D721Med (cell line): ENCODE measurements at places on chromosomes 3 and 15.

DNA sequence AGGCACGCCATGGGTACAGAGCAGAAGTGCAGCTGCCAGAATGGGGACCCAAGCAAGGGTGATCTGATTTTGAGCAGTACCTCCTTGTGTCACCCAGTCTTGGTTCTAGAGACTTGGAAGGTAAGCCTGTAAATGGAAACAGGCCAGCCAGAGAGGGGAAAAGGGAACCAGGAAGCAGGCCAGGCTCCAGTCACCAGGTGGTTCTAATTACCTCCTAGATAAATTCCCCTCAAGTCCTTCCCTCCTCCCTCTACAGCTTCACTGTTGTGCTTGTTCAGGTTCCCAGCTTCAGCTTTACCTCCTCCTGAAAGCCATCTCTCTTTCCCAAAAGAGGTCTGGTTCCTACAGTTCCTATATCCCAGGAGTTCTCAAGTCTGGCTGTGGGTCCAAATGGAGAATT lies 58.8 kb upstream of the SLC7A14 start:
- DNase-seq = no peak

GRCh38 chr3:97927704-97928103 lies 44.5 kb downstream of the RIOX2 start:
- no peak for DNase-seq

DNA sequence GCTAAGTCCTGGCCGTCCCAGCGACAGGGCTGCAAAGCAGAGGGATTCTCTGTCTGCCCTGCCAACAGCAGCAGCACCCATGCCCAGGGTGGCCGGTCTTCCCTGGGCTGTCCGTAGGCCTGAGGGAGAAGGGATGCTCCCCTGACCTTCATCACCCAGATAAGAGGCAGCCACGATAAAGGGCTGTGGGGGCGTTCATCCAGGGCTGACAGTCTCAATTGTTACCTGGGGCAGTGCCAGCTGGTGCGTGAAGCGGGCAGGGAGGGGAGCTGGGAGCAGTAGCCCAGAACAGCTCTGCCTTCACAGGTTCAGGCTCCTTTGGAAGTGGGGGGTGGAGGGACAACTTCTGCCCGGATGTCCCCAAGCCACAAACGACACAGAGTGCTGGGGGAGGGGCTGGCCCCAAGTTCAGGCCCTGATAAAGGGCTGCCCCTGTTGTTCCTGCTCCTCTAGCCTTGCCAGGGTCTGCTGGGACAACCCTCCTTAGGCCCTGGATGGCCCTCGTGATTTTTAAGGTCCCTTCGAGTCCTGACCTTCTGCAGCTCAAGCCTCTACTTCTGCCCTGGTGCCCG lies 94.7 kb downstream of the RAB11A start:
- DNase-seq = no peak

- DNase-seq = no peak
These were observed 95.8 kb upstream of the TGFBR2 start for GRCh38 chr3:30510596-30510995.

DNA sequence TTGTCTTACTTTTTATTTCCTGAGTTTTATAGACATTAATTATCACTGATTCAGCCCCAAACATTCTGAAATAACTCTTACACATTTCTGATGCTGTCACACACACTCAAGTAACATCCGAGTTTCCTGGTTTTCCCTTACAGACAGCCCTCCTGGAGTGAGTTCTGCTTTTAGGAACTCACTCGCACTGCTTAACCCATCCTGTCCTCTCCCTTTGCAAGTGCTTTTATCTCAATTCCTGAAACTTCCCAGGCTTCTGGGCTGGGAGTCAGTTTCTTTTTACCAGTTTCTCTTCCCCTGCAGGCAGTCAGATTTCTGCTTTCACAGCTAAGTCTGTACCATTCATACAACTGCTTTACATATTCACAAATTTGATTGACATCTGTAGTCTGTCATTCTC lies 15.6 kb upstream of the SH3GL3 start:
- no peak for DNase-seq

- DNase-seq = no peak
These were observed 383.6 kb downstream of the LPP start for GRCh38 chr3:188537606-188538005.

GRCh38 chr3:142925140-142925539 lies 36.3 kb upstream of the PCOLCE2 start:
- no peak for DNase-seq

DNA sequence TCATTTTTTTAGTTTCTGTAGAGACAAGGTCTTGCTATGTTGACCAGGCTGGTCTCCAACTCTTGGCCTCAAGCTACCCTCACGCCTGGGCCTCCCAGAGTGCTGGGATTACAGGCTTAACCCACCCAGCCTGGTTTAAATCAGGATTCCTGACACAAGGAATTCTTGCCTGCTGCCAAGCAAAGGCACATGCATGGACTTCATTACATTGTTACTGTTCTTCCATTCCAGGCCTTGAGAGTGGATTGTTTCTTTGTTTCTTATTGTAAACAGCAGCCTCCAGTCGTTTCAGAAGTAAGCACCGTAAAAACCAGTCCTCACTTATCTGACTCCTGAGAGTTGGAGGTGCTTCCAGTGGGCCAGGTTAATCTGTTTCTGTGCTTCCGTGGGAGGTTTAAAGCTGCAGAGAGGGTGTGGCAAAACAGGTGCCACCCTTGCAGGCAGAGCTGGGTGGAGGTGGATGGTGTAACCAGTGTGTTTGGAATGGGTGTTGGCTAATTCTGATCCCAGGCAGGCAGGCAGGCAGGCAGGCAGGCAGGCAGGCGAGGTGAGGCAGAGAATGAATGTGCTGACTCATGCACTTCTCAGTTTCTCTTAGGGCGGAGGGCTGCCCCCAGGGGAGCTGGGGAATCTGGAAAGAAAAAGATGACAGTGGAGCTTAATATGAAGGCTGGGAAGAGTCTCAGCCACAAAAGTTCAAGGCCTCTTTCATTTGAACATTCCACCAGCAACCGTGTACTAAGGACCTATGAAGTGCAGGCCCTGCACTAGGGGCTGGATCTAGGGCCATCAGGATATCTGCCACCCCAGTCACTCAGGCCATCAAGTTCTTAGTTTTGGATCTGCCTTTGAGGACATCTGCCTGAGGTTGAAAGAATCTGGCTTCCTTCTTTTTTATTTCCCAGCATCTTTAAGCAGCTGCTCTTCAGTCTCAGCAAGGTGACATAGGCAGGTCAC lies 37.0 kb upstream of the CDCP1 start:
- DNase-seq = no peak

DNA sequence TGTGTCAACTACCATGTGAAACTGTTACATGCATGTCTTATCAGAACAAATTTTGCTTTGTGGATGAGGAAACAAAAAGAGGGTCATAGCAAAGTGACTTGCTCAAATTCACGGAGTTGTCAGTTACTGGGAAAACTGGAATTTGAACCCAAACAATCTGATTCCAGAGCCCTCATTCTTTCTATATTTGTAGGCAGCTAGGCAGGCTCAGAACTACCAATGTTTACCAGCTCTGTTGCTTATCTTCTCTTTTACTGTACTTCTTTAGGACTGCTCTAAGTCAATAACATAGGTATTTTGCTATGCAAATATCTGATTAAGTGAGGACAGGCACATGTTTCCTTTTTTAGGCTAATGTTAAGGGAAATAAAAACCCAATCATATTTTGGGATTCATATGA lies 450.5 kb downstream of the ZPLD1 start:
- DNase-seq = no peak

GRCh38 chr3:159941038-159942000 lies 47.3 kb upstream of the IL12A start:
- no peak for DNase-seq

GRCh38 chr3:188031121-188031520 lies 122.8 kb upstream of the LPP start:
- DNase-seq = no peak

DNA sequence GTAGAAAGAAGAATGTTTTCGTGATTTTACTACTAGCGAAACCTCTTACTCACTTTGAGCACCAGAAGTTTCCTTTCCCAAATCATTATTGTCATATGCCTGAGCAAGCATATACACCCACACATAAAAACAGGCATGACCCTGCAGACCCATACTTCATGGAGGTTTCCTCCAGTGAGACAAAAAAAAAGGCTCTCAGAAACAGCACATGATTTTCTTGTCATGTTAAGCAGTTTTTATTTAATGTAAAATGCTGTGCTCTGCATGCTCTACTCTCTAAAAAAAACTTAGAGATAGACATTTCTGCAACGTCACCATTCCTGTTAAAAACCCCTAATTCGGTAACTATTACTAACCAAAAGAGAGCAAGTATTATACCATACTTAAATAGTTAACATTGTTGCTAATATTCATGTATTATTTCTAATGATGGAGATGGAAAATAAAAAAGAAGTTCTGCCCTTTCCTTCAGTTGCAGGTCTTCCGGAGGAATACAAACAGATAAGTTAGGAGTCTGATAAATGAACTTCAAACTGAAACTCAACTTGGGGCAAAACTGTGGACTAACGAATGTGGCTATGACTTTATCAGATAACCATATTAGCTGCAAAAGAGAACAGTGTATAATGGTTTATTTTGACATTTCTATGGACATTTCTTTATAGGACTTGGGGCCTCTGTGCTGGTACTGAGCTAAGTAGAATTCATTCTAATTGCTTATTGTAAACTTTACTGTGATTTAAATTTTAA lies 15.9 kb downstream of the CD200R1 start:
- no peak for DNase-seq

DNA sequence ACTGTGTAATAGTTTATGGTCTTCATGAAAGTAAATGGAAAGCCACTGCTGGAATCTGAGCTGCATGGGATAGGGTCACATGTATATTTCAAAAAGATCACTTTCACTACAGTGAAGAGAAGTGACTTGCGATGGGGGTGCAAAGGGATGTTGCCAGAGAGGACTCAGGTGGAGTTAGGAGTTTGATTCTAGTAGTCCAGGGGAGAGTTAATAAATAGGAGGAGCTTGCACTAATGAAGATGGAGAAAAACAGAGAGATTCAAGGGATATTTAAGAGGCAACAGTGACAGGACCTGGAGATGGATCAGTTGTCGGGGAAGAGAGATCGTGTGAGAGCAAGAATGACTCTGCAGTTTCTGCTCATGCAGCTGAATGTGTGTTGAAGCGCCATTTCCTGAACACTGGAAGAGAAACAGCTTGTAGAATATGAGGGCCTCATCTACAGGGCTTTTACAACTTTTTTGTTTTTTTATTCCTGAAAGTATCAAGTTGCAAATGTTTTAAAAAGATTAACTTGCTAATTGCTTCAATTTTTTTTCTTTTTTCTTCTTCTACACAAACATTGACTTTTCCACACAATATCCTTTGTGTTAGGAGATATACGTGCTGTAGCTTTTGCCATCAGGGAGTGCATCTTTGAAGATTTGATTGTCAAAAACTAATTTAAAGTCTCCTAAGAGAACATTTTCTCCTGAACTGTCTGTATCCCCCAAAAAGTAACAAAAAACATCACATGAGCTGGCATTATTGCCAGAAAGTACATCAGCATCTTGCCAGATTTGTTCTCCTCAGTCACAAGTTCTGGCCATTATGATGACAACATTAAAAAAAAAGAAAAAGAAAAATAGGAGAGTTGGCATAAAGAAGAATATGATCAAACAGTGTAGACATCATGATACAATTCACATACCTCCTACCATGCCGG lies 37.5 kb downstream of the SETMAR start:
- no peak for DNase-seq

- DNase-seq = no peak
These were observed 378.3 kb upstream of the RGMA start for GRCh38 chr15:93467337-93467736.

- no peak for DNase-seq
These were observed 8.4 kb downstream of the STT3B start for GRCh38 chr3:31541089-31541488.

- no peak for DNase-seq
These were observed 36.4 kb downstream of the ZDHHC3 start for GRCh38 chr3:44939581-44940036.

DNA sequence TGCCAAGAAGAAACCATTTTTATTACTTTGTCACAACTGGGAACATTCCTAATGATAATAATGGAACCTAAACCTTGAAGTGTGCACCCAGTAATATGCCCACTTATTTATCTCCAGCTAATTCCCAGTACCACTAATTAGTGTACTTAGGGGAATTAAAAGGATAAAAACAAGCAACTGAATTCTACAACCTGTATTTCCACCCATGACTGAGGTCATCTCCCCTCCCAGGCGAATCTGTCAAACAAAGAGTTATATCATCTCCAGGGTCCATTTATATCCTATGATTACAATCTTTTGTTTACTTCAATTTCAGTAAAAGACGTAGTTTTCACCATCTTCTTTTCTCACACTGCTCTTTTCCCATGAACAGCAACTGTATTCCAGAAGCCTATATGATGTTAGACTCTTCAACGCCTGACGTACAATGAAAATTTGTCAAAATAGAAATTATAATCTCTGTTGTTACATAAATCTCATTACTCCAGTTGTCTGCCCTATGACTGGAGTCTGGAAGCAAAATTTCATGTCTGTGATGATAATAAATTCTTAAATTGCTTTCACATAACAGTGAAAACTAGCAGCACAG lies 177.6 kb downstream of the GOLIM4 start:
- no peak for DNase-seq

GRCh38 chr3:26145769-26146168 lies 355.9 kb downstream of the OXSM start:
- DNase-seq = no peak

GRCh38 chr3:59374091-59374817 lies 324.4 kb upstream of the CFAP20DC start:
- DNase-seq = no peak

GRCh38 chr3:127565711-127566110 lies 24.8 kb downstream of the TPRA1 start:
- DNase-seq = no peak

- no peak for DNase-seq
These were observed 98.1 kb downstream of the ZPLD1 start for GRCh38 chr3:102532901-102533300.

GRCh38 chr3:150264561-150265279 lies 143.4 kb upstream of the TSC22D2 start:
- no peak for DNase-seq

GRCh38 chr3:67196677-67197076 lies 198.6 kb downstream of the KBTBD8 start:
- no peak for DNase-seq

GRCh38 chr3:170426240-170426797 lies 7.7 kb downstream of the CLDN11 start:
- peak; percentile 45 for DNase-seq

- no peak for DNase-seq
These were observed 15.7 kb downstream of the RBSN start for GRCh38 chr3:15083252-15083651.

GRCh38 chr3:31384117-31384516 lies 148.6 kb upstream of the STT3B start:
- no peak for DNase-seq

DNA sequence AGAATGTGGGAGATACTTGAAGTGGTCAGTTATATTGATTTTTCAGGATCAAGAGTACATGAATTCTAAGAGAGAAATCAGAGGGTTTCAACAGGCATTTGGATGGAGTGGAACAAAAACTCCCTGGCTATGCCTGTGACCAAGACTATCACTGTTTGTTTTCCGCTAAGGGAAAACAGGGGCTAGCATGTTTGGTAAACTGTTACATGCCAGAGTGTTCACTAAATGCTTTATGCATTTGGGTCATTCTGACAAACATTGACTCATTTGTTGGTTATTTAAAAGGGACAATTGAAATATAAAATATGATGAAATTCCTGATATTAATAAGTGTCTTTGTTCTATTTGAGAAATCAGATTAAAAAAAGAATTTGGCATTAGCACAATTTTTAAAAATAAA lies 603.9 kb upstream of the KCNMB2 start:
- DNase-seq = no peak
